Stimulated activated CD8-positive, alpha-beta memory T cell treated with anti-CD3 and anti-CD28 coated beads, Interleukin-15, amount 100 ng/mL, for 4 hours (primary cell): ENCODE measurements at places on chromosomes 6 and 20.
A peak's percentile ranks its signal among the peaks of the same experiment; 100 is the strongest.

DNA sequence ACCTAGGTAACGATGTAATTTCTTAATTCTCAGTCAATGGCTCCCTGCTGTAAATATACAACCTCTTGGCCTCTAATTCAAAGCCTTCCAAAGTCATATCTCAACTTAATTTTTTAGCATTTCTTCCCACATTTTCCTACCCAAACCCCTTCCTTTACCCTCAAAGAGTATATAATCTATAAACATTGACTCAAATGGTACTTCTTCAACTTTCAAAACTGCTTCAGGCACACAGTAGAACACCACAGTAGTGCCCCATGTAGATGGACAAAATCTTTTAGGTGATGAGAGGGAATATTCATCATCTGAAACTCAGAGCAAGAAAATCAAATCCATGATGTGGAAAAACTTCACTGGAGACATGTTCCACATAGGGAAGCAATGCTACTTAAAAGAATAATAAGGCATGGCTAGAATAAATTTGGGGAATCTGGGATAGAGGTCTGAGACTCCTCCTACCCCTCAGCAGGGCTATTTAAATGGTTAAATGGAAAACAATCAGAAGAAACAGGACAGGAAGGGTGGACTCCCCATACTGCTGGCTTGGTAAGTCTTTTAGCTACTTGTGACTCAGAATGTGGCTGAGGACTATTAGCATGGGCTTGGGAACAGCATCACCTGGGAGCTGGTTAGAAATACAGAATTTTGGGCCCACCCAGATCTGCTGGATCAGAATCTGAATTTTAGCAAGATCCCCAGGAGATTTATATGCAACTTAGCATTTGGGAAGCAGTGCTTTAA is 6.4 kb downstream of the SLC22A2 start:
- no peak for DNase-seq

DNA sequence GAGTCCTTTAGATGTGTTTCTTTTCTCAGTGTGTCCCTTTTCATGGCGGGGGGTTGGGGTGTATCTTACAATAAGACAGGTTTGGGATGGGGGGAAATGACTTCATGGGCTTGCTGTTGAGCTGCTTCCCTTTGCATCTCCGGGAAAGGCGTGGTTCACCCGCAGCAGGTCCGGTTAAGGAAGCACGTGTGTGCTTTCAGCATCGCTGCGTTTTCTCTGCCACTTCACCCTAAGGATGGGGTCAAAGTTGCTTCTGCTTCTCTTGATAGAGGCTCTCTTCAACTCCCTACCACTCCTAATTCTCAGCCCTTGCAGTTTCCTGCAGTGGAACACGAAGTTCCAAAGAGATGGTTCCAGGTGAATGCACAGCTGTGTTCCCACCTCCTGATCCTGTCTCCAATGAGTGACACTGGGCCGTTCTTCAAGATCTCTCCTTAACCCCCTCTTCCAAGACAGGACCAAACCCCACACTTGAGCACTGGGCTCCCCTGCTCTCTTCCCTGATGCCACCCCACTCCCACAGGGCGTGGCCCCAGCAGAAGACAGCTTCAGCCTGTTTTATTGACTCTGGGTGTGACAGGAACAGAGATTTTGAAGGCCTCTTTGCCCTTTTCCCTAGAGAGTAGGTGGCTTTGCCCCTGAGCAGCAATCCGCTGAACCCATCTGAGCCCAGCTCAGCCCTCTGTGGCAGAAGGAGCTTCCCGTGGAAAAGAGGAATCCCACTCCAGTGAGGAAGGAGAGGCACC is 85.2 kb downstream of the PLEKHG1 start:
- DNase-seq, result no peak

DNA sequence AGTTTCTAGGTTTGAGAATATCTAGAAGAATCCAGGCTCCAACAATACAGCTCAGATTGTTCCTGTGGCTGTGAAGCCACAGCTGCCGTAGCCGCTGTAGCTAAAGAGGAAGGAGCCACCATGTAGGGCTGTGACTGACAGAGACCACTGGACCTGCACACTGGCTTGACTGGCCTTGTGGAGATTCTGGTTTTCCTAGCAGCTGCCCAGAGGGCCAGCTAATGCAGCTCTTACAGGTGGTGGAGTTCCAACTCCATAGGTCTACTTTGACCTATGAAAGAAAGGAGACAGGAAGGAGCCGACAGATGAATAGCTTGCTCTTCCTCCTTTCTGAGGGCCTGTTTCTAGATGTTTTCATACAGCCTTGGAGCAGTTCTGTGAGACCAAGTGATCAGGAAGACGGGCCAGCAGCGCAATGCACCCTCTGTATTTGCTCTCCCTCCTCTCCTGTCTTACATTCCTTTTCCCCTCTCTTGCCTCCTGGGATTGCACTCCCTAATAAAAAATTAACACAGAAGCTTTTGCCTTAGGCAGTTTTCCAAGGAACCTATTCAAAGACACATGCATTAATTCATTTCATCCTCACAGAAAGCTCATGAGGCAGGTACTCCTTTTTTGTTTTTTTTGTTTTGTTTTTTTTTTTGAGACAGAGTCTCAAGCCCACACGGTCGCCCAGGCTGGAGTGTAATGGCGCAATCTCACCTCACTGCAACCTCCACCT is 51.8 kb upstream of the MYB start:
- no peak for DNase-seq

GRCh38 chr6:157631412-157631811 is 191.6 kb upstream of the SNX9 start:
- no peak for DNase-seq

- DNase-seq, result no peak
These were observed 21.1 kb downstream of the RAET1L start for GRCh38 chr6:150004101-150004782.

DNA sequence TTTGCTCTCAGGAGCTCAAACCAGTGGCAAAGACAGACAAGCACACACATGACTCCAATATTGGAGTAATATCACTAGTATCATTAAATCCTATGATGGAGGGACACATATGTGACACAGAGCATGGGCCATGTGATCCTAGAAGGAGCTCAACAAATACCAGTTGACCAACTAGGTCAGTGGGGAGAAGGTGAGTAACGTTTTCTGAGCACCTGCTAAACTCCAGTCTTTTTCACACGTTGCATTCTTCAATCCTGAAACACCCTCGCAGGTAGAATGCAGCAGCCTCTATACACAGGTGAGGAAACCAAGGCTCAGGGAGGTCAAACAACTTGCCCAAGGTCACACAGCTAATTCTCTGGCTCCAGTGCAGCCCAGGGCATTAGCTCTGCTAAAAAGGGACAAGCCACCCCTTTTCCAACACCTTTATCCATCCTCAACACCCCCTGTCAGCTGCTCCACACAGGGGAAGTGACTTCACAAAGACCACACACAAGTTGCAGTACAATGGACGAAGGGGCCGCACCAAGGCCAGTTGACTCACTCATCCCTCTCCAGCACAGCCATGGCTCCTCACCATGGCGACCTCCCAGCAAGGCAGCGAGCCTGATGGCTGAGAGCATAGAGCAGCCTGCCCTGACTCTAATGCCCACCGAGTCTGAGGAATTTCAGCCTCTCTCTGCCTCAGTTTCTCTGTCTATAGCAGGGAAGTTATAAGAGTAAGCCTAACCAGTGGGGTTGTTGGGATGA is 4.4 kb downstream of the CAPN11 start:
- no peak for DNase-seq

- no peak for DNase-seq
These were observed 653 bp downstream of the ZNF335 start for GRCh38 chr20:45971425-45971674.

GRCh38 chr6:40928307-40928706 is 110.7 kb downstream of the UNC5CL start:
- DNase-seq, result no peak

DNA sequence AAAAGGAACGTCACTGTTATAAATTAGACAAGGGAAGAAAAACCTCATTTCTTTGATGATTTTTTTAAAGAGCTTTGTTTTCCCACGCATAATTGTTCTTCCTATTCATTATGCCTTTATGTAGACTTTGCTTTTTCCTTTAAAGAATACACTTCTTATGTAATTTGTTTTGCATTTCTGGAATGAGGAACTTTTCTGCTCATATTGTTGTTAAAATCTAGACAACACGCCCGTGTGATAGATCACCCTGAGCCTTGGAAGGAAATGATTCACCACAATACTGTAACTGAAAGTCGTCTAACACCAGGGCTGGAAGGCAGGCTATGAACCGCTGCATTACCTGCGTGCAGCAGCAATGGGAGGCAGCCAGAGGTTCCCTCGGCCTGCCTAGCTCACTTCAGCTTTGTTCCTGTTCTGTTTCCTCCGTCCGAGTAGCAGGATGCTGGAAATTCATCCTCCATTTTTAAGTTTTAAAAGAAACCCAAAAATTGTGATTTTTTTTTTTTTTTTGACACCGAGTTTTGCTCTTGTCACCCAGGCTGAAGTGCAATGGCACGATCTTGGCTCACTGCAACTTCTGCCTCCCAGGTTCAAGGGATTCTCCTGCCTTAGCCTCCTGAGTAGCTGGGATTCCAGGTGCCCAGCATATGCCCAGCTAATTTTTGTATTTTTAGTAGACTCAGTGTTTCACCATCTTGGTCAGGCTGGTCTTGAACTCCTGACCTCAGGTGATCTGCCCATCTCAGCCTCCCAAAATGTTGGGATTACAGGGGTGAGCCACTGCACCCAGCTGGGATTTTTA is 49.6 kb upstream of the ZNF217 start:
- peak; percentile 46 for DNase-seq

GRCh38 chr20:44282192-44282591 is 28.8 kb downstream of the FITM2 start:
- no peak for DNase-seq

- DNase-seq, result no peak
These were observed 28.1 kb downstream of the ARHGAP18 start for GRCh38 chr6:129681913-129682205.

- no peak for DNase-seq
These were observed 119.2 kb downstream of the KCNQ5 start for GRCh38 chr6:72741083-72741482.

GRCh38 chr6:47083586-47084047 is 41.5 kb upstream of the ADGRF1 start:
- DNase-seq, result no peak

GRCh38 chr20:2521369-2522305 is 12.9 kb upstream of the ZNF343 start:
- no peak for DNase-seq

GRCh38 chr20:62632575-62633090 is 9.7 kb upstream of the SLCO4A1 start:
- no peak for DNase-seq

- no peak for DNase-seq
These were observed 348.9 kb downstream of the NRN1 start for GRCh38 chr6:5657684-5658430.

DNA sequence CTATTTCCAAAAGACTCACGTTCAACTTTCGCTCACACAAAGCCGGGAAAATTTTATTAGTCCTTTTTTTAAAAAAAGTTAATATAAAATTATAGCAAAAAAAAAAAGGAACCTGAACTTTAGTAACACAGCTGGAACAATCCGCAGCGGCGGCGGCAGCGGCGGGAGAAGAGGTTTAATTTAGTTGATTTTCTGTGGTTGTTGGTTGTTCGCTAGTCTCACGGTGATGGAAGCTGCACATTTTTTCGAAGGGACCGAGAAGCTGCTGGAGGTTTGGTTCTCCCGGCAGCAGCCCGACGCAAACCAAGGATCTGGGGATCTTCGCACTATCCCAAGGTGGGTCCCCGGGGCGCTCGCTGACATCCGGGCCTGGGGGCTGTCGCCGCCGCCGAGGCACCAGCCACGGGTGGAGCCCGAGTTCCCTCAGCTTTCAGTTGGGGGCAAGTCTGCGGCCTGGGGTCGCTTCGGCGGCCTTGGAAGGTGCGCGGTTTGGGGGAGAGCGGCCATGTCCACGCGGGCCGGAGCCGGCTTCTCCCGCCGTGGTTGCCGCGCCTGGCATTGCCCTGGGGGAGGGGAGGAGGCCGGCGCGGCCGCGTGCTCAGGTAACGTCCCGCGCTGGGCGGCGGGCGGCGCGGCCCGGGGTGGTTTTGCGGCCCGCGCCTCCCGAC is 429 bp downstream of the AMD1 start:
- DNase-seq, result peak; percentile 8

GRCh38 chr6:44456070-44456965 is 68.8 kb downstream of the CDC5L start:
- DNase-seq, result no peak

- no peak for DNase-seq
These were observed 64.9 kb upstream of the ZNF133 start for GRCh38 chr20:18223409-18223808.

GRCh38 chr6:24910961-24911725 is 24.6 kb downstream of the RIPOR2 start:
- no peak for DNase-seq

GRCh38 chr6:6811128-6812009 is 222.8 kb downstream of the LY86 start:
- no peak for DNase-seq

DNA sequence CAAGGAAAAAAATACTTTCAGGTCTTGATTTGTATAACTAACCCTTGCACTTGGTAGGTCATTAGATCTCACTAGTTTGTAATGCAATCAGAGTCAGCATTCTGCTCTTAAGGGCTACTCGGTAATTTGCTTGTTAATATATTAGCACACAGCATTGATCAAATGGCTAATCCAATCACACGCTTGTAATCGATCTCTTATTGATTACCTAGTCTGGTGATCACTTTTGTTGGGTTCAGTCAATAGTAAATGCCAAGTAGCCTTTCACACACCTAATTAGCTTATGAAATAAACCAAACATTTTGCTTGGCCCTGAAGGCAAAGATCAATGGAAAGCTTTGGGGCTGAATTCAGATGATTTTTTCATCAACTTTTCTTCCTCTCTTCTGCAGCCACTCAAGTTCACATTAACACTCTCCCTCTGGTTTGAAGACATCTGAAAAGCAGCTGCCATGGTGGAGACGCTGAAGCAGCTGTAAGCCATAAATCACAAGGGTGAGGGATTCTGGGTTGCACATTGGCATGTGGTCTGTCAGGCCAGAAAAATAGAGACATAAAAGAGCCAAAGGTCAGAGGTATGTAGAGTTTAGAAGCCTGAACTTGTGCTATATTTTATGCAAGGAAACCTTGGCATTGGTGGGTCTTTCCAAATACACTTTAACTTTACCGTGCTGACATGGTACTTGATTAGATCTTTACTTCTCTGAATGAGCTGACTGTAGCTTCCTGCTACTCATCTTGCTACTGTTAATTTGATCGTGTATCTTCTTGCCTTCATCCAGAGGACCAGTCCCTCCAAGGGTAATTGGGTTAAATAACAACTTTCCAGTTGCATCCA is 234.4 kb downstream of the SIM1 start:
- DNase-seq, result no peak

GRCh38 chr6:122733259-122733658 is 46.3 kb upstream of the FABP7 start:
- DNase-seq, result no peak
